ENCODE measurements at places on chromosomes 2 and 18.

GRCh38 chr2:99403524-99403923 lies 66.3 kb downstream of the EIF5B start:
- peak; percentile 53 for DNase-seq

- no peak for DNase-seq
Observed at GRCh38 chr2:108171657-108172056, 68.1 kb upstream of the SULT1C3 start.

GRCh38 chr2:201559067-201559710 lies 84.1 kb downstream of the TMEM237 start:
- DNase-seq = no peak

- no peak for DNase-seq
Observed at GRCh38 chr2:235512699-235513053, 18.8 kb downstream of the AGAP1 start.

DNA sequence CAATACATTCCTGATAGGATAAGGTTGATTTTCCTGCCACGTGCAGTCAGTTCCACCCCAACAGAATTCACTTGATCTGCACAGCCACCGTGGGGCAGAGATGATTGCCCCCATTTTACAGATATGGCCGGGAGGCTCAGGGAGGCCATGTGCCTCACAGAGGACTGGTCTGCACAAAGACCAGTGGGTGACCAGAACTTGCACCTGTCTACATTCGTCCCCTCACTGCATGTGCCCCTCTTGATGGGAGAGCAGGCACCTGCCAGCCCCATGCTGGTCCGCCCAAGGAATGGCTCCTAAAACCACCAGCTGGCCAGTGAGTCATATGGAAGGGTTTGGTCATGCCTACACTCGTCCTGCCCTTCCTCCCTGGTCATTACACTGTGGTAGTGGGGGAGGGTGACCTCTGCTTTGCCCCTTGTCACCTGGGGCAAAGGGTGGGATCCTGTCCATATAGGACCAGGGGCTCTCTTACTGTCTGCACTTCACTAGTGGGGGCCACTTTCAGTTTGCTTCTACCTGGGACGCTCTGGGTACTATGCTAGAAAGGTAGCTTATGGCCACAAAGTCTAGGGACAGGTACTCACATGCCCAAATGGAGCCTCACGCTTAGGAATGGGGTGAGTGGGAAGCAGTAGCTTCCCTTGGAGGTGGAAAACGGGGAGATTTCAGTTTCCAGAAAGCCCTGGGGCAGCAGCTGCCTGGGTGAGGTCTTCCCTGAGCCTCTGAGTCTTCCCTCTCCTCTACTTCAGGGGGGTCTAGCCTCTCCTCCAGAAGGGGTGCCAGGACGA lies 14.7 kb downstream of the RRM2 start:
- no peak for DNase-seq

- DNase-seq = no peak
Observed at GRCh38 chr2:28049899-28050298, 159.4 kb downstream of the BABAM2 start.

DNA sequence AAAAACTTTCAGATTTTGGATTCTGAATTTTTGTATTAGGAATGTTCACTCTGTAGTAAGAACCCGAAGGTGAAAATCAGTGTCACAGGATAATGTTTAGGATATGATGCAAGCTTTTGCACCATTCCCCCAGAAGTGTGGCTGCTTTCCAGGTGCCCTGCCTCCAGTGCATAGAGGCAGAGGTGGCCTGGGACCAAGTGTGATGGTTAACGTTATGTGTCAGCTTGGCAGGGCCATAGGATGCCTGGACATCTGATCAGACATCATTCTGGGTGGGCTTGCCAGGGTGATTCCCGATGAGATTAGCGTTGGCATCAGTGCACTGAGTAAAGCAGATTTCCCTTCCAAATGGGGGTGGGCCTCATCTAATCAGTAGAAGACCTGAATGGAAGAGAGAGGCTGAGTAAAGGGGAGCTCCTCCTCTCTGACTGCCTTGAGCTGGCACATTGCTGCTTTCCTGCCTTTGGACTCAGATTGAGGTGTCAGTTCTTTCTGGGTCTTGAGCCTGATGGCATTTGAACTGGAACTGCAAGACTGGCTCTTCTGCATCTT lies 177.4 kb upstream of the HS6ST1 start:
- DNase-seq = peak; percentile 41

GRCh38 chr2:85761512-85761944 lies 7.7 kb downstream of the ATOH8 start:
- no peak for DNase-seq

GRCh38 chr2:10042301-10043161 lies 819 bp upstream of the KLF11 start:
- peak; percentile 91 for DNase-seq

DNA sequence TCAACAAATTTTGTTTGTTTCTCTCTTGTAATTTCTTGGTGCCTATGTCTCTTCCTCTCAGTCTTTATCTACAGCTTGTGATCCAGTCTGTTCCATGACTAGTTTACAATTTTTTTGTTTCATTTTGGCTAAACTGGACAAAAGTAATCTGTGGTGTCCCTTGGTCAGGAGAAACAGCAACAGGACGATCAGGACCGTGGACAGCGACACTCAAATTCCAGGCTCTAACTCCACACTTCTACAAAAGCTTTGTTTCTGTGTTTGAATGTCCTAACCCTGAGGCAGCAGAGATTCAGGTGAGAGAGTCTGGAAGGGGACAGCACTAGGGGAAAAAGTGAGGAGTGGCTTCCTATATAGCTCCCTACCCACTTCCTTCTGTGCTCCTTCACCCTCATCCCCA lies 593.3 kb upstream of the FANCL start:
- DNase-seq = no peak

DNA sequence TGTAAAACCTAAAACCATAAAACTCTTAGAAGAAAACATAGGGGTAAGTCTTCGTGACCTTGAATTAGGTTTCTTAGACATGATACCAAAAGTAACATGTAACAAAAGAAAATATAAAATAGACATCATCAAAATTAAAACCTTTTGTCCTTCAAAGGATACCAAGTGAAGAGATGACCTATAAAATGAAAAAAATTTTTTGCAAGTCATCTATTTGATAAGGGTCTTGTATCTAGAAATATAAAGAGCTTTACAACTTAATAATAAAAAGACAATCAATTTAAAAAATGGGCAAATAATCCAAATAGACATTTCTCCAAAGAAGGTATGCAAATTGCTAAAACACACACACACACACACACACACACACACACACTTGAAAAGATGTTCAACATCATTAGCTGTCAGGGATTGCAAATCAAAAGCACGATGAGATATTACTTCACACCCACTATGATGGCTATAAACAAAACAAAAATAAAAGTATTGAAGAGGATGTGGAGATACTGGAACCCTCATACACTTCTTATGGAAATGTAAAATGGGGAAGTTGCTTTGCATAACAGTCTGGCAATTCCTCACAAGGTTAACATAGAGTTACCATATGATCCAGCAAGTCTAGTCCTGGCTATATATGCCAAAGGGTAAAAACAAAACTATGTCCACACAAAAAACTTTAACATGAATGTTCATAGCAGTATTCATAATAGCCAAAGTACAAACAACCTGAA lies 23.3 kb downstream of the SPDYA start:
- no peak for DNase-seq

DNA sequence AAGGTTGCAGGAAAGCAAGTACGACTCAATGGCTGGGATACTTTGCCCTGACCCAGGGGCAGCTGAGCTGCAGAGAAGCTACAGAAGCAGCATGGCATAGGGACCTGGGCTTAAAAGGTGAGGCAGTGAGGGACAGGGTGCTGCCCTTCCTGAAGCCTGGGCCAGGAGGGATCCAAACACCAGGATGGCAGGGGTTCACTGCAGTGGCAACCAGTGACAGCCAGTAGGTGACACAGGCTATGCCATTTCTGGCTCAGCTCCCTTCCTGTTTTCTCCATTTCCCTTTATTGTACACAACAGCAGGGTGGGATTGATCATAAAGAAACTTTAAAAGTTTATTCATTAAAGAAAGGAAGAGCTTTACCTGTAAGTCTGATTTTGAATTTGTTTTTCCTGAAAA lies 48.8 kb downstream of the CABYR start:
- DNase-seq = no peak

GRCh38 chr2:236209535-236209934 lies 41.3 kb upstream of the GBX2 start:
- no peak for DNase-seq

GRCh38 chr2:120312860-120313694 lies 32.9 kb upstream of the INHBB start:
- DNase-seq = peak; percentile 80

GRCh38 chr2:233513953-233514655 lies 52.5 kb downstream of the USP40 start:
- DNase-seq = no peak

DNA sequence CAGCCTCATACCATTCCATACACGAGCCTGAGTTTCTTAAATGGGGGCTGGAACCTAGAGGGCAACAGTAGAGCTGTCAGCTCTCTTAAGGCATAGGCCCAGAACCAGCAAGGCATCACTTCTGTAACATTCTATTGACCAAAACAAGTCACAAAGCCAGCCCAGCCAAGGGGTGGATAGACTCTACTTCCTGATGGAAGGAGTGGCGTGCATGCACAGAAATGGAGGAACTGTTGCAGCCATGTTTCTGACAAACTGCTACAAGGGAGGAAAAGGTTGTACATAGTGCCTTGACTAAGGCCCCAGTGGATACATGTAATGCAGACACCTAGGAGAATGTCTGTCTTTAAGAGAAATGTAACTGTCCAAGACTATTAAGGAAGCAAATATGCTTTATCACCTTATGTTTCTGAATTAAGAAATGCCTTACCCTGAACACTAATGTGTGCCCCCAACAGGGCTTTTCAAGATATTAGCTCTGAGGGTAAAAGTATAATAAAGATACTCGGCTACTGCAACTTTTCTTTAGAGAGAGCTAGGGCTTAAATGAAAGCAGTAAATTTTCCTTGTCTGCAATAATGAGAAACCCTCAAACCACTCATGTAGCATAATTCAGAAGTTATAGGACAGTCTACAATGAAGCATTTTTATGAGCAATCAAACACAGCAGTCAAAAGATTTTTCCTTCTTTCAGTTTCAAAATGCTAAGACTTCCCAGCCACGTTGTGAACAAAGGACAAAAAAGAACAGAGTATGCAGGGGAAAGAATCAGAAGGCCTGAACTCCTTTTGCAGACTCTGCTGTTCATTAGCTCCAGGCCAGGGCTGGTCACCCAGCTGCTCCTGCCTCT lies 35.1 kb upstream of the CDC42EP3 start:
- no peak for DNase-seq

DNA sequence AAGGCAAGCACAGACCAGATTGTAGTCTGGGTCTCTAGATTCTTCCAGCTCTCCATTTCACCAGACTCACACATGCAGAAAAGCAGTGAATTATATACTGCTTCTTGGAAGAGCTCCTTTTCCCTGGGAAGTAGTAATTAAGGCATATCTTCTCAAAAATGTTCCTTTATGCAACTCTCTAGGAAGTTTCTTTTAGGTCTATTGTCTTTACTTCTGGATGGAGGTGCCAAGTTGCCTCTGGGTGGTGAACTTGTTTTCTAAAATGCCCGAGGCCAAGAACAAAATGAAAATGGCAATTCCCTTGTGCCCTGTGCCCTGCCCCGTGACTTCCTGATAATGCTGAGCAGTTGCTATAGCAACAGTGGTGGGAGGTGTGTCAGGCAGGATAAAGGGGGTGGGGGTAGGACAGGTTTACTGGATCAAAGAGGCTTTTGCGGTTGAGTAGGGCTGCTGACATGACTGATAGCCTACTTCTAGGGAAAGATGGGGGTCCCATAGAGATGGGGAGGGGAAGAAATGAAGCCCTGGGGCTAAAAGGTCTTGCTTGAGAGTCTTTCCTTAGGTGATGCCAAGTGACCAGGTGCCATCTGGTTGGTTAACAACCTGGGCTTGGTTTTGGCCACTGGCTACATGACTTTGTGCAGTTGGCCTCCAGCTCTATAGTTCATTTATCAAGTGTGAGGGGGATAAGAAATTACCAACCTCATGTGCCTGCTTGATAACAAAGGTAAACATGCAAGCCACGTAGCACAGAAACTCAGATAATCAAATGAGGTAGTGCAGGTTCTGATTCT lies 11.8 kb downstream of the IGFBP2 start:
- no peak for DNase-seq

DNA sequence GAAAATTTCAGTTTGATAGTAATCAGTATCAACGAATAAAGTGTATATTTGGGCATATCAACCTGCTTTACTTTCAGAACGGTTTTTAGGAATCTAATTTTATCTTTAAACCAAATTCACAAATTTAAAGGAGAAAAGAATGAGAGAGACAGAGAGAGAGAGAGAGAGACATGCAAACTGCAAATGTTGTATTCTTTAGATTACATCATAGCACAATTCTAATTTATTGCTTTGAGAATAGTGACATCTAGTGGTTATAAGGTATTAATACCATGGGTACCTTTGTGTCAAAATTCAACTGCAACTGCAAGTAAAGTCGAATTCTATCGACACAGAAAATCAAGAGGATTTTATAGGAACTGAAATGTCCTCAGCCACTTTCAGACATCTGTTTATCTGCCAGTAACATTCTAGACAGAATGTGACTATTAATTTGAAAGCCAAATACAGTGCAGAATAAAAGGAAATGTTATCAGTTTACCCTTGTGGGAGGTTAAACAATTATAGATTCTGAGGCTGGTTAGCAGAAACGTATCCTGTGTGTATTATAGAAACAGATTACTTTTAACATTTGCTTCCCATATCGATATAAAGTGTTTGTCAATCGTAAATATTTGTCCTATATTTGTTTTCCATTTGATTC lies 529.8 kb upstream of the VRK2 start:
- no peak for DNase-seq

- no peak for DNase-seq
Observed at GRCh38 chr2:12948961-12949353, 232.2 kb downstream of the TRIB2 start.

GRCh38 chr18:75161256-75162028 lies 47.5 kb downstream of the PTGR3 start:
- DNase-seq = peak; percentile 36

DNA sequence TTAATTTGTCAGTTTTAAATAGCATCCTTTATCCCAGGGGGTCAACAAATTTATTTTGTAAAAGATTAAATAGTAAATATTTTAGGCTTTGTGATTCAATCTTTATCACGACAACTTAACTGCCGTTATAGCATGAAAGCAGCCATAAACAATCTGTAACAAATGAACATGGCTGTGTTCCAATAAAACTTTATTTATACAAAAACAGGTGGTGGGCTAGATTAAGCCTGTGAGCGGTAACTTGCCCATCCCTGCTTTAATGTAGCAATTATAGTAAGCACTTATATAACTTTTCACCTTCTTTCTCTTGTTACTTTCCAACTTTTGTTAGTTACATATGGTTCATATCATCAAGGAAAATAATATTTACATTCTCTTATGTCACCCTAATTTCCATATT lies 121.9 kb downstream of the ATL2 start:
- DNase-seq = no peak

All from heart left ventricle (tissue), 16 donors.